Brain (organoid and tissue), 16 donors: ENCODE measurements at places on chromosomes 5 and 9.

DNA sequence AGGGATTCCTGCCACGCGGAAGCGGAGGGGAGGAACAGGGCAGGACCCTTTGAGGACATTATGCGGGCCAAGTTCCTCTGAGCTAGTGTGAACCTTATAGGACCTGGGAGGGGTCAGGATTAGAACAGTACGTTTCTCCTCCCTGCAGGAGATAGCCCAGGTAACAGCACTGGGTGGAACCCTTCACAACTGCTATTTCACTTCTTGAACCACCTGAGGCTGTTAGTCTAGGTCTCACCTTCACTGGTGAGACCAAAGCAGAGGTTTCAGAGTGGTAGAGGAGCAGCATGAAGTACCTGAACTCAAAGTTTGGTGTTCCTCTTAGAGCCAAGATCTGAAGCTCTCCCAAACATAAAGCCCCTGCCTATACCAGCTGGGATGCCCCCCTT lies 832 bp downstream of the EIF4EBP3 start:
- no peak for DNase-seq

GRCh38 chr5:161278739-161279660 lies 267.5 kb downstream of the GABRB2 start:
- no peak for DNase-seq

- DNase-seq, result no peak
Measured at GRCh38 chr9:18771011-18771410, 262.0 kb downstream of the SAXO1 start.

DNA sequence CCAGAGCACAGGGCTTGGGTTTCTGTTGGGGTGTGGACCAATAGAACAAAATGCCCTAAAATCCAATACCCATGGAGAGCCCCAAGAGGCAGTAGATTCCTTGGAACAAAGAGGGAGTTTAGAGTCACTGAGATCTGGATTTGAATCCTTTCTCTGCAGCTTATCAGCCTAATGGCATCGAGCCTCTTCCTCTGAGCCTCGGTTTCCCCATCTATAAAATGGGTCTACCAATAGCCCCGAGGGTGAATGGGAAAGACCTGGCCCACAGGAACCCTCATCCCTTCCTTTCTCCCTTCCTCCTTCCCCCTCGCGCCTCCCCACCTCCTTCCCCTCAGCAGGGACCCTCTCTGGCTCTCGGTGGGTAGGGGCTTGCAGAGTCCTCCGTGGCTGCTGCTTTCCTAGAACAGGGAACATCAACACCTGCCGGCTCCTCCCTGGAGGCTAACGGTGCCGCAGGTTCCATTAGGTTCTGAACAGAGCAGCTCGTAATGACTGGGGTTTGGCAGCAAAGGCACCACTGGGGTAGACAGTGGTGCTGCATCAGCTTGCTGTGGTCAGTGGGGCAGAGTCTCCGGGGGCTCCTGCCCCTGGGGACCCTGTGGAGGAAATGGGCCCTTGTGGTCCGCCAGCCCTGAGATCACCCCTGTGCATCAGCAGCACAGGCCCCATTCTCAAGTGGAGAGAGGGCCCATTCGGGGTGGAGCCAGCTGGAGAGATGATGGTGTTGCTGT lies 40.3 kb downstream of the NEK6 start:
- no peak for DNase-seq

DNA sequence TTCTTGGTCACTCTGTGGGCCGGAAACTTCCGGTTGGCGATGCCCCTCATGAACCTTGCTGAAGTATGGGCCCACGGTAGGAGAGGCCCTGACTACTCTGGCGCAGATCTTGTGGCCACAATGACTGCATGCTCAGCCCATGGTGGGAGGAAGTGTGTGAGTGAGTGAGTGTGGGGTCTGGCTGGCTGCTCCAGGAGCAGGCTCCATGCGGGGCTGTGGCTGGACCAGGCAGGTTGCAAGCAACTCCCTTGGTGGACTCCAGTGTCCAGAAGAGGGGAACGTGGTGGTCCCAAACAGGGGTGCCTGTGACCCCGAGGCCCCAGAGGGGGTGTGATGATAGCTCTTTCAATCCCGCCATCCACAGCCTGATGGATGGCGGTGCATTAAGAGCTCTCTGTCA lies 35.5 kb upstream of the PANK3 start:
- DNase-seq, result no peak

- no peak for DNase-seq
Measured at GRCh38 chr9:128505414-128505765, 871 bp downstream of the GLE1 start.

DNA sequence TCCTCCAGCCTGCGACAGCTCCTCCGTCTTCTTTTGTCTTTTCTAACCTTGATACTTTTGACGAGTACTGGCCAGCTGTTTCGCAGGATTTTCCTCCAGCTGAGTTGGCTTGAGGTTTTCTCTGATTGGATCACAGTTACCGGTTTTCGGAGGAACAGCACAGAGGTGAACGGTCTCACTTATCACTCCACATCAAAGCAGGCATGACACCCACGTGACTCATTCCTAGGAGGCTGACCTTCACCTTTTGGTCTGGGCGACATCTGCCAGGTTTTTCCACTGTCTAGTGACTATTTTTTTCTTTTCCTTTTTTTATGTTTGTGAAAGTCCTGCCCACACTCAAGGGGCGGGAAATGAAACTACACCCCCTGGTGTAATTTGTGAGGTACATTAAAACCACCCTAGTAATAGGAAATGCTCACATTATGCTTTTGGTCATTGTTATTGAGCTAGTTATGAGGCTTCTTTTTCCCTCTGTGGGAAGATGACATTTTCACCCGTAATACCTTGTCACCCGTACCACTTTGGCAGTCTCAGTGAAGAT lies 319.2 kb downstream of the GADD45G start:
- DNase-seq, result no peak

- no peak for DNase-seq
Measured at GRCh38 chr9:126320158-126320922, 6.3 kb upstream of the MVB12B start.

DNA sequence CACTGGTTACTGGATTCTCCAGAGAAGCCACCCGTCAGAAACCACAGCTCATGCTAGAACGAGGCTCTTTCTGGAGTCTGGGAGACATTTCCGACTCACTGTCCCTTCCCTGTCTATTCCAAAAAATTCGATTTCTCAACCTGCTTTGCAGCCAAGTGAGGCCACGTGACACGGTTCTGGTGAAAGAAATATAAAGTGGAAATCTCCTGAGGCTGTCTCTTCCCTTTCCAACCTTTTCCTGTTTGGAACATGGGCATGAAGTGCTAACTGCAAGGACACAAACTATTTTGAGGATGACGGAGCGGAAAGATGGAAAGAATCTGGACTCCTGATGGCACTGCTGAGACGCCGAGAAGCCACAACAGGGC lies 6.1 kb upstream of the PTGS1 start:
- no peak for DNase-seq

- no peak for DNase-seq
Measured at GRCh38 chr9:19498015-19498414, 89.2 kb downstream of the ACER2 start.

GRCh38 chr5:145295236-145295835 lies 539.8 kb downstream of the PRELID2 start:
- no peak for DNase-seq

- peak; percentile 15 for DNase-seq
Measured at GRCh38 chr5:108884736-108885135, 137.0 kb downstream of the FER start.

GRCh38 chr5:26143259-26143658 lies 895.1 kb downstream of the CDH9 start:
- no peak for DNase-seq

DNA sequence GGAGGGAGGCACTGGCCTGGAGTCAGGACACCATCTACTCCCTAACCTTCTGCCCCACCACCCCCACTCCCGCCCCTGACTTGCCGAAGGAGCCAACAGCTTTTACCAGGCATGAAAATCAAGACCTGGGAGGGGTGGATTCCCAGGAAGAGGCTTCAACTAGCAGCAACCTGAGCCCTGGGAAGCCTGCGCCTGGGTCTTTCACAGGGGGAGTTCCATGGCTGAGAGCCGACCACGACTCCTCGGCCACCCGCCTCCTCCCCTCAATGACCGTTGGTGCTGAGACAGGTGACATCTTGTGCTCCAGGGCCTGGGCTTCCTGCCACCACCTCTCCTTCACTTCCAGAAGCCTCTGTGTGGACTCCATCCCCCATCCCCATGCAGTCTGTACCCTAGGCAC lies 37.1 kb downstream of the BARX1 start:
- DNase-seq, result no peak

- peak; percentile 94 for DNase-seq
Measured at GRCh38 chr5:142655339-142656267, 30.3 kb downstream of the FGF1 start.

- no peak for DNase-seq
Measured at GRCh38 chr5:2021484-2022176, 138.9 kb upstream of the IRX4 start.

DNA sequence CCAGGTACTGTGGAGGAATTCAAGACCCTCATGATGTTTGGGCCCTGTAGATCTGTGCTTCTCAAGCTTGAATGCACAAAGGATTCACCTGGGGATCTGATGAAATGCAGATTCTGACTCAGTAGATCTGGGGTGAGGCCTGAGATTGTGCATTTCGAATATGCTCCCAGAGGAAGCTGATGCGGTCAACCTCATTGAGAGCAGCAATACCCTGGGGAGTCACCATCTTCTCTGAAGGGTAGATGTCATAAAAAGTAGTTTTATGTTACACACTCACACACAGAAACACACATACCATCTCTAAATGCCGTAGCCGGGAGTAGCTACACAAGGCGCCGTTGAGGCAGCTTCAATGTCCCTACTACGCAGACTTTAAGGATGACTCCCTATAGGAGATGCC lies 55.8 kb upstream of the CPEB4 start:
- no peak for DNase-seq
